ENCODE measurements at places on chromosomes 16 and 17.
A peak's percentile ranks its signal among the peaks of the same experiment; 100 is the strongest.

GRCh38 chr17:9937901-9938300 is 32.8 kb upstream of the RCVRN start:
- DNase-seq, result no peak

GRCh38 chr17:8310601-8311123 is 621 bp downstream of the ARHGEF15 start:
- no peak for DNase-seq

DNA sequence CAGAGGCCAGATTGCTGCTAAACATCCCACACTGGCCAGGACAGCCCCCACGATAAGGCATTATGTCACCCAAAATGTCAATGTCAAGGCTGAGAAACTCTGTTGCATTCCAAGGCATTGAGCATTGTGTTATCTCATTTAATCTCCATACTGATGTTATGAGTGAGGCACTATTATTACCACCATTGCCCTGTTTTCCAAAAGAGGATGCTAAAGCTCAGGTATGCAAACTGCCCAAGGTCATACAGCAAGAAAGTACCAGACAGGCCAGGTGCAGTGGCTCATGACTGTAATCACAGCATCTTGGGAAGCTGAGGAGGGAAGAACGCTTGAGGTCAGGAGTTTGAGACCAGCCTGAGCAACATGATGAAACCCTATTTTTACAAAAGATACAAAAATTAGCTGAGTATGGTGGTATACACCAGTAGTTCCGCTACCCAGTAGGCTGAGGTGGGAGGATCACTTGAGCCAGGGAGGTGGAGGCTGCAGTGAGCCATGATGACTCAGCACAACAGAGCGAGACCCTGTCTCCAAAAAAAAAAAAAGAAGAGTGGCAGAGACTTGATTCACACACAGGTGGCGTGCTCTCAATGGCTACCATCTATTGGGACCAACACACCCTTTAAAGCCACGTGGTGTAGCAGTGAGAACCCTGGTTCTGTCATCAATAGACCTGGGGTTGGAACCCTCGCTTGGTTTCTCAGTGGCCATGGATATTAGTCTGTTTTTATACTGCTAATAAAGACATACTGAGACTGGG is 58.8 kb upstream of the GRIN2A start:
- no peak for DNase-seq

DNA sequence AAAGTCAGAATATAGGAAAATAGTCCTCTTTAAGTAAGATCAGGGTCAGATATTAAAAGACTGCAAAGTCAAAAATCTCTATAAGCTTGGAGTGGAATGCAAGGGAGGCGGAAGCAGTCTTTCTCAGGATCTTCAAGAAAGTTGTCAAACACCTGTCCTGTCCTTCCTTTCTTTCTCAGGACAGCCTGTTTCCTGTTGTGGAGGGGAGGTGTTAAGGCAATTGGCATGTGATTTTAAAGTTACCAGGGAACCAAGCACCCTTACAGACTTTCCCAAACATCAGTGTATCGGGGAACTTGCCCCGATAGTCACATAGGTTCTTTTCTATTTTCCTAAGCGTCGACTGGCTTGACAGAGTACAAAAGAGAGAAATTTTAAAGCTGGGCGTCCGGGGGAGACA is 2.1 kb downstream of the ATP5PD start:
- DNase-seq, result no peak

DNA sequence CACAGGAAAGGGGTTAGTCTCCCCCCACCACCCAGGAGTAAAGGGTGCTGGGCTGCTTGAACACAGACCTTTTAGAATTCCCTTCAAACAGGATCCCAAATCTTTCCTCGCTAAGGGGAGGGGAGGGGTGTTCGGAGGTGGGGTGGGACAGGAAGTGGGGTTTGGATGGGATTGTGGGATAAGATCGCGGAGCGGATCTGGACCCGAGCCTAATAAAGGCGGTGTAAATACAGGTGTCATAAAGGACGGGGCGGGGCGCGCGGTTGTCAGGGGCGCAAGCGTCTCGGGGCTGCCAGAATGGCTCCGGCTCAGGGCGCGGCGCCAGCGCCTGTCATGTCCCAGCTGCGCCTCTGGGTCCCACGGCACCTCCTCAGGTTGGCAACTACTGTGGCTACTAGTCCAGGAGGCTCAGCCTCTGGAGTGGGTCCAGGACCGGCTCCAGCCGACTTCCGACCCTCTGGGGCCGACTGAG is 59.8 kb upstream of the FBXO47 start:
- peak; percentile 6 for DNase-seq

DNA sequence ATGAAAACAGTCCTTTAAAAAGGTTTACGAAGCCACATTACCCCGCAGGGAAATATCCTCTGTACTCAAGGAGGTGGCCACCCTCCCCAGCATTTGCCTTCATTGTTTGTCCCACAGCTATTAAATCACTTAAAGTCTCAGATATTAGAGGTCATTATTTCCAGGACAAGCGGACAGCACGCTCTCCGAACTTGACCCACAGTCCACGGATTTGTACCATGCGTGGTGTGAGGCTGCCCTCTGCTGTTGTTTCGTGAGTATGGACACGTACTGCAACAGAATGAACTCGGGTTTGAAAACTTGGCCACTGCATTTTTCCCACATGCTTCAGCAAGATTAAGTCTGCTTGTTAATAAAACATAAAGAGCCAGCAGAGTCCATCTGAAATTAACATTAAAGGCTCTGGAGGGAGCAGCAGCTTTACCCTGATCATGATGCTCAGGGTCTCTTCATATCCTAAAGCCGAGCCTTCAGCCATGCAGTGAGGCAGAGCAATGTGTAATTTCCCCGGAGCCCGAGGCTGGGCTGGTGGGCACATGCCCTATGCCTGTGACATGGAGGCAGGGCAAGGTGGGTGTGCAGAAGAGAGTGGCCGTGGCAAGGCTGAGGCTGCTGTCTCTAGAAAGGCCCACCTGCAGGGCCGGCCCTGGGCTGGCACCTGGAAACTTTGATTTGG is 19.7 kb downstream of the MEAK7 start:
- DNase-seq, result no peak

GRCh38 chr17:64622931-64623654 is 39.0 kb downstream of the SMURF2 start:
- DNase-seq, result no peak

DNA sequence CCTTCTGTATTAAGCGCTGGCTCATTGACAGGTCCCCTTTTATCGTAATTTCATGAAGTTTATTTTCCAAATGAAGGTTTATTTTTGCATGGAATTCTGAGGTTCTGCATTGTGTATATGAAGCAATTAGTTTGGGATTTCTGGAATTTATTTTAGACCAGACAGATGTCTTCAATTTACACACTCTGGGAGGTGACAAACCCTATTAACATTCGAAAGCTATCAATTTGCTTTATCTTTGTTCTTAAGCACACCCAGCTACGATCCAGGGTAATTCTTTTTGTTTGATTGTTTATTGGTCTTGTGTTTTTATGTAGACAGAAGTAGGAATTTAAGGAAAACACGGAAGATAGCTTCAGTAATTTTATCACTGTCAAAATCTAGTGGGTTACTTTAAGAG is 264.6 kb downstream of the HS3ST3A1 start:
- no peak for DNase-seq

GRCh38 chr17:43327421-43327820 is 71.4 kb upstream of the ARL4D start:
- no peak for DNase-seq

GRCh38 chr16:82636485-82636884 is 9.7 kb downstream of the CDH13 start:
- DNase-seq, result no peak

DNA sequence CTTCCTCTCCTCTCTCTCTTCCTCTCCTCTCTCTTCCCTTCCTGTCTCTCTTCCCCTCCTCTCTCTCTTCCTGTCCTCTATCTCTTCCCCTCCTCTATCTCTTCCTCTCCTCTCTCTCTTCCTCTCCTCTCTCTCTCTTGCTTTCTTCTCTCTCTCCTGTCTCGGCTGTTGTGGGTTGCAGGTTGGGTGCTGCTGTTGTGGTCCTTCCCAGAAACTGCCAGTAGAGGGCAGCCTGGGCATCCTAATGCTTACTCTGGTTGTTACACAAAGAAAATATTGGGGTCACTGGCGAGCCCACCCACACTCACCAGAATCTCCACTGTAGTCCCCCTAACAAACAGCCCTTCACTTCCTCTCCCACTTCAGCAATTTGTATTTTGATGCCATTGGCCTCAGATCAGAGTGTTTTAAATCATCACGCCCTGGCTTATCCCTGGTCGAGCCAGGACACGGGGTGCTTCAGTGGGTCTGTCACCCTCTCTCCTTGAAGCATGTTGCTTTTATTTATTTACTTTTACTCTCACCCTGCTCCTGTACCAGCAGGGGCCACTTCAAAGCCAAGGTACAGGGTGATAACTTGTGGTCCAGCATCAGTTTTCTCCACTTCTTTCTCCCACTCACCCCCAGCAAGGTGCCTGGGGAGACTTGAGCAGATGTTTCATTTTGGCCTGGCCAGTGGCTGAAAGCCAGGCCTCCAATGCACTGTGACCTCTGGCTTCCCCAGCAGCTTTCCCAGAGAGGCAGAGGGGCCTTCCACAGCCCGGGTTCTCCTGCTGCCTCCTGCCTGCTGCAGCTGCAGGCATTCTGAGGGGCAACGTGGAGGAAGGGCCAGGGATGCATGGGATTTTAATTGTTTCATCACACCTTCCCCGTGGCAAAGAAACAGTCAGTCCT is 4.7 kb upstream of the MMP15 start:
- peak; percentile 76 for DNase-seq

- no peak for DNase-seq
Measured at GRCh38 chr17:10352893-10353292, 19.9 kb downstream of the MYH13 start.

GRCh38 chr16:81238296-81239011 is at the start of gene BCO1:
TSS of gene BCO1 (plus strand) at chr16:81238689. CDS start at chr16:81238909, 220 bp downstream.
- DNase-seq, result no peak

DNA sequence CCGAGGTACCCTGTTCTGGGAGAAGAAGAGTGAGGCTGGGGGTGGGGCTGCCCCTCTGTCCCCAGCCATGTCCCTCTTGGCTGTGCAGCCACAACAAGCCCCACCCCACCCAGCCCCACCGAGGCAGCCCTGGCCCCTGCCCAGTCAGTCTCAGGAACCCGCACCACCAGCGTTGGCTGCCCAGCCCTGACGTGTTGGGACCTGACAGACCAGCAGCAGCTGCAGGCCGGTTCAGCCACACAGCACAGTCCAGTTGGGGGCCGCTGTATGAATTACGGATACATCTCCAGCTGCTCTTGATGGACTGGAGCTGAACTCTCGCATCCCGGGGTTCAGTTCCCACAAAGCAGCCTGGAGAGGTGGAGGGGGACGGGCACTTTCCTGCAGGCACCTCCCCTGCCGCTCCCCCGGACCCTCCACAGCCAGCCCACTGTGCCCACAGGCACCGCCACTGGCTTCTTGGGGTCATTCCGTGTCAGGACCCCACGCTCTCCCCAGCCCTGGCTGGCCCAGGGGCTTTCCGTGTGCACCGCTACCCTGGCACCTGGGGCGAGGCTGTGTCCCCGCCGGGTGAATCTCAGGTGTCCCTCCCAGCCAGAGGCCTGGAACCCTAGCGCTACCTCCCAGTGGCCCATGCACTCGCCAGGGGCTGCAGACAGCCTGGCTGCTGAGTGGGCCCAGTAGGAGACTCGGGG is 7.1 kb downstream of the CDH15 start:
- no peak for DNase-seq

DNA sequence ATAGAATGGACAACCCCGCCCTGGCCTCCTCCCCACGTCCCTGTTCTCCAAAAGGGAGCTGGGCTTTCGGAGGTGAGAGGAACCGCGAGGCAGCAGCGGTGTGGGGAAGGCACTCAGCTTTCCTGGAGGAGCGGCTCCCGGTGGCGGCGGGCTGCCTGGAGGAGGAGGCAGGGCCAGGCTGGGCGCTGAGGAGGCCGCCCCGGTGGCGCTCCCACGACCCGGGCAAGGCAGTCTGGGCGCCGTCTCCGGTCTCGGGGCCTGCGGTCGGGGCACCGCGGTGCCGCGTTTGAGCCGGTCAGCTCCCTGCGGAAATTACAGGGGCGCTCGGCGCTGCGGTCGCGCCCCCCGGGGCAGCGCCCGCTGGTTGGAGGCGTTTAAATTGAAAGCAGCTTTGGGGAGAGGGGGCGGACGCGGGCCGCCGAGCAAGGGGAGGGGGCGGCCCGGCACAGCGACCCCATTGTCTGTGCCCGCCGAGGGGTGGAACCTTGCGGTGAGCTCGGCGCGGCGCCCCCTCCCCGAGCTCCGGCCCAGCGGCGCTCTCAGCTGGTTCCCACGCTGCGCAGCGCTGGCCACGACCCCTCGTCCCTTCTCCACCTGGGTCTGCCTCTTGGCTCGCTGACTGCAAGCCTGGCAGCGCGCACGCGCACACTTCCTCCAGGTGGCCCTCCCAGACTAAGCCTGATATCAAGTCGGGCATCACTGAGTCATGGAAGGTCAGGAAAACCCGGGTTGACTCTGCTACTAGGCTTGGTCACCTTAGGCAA is 58.7 kb upstream of the DLX4 start:
- peak; percentile 34 for DNase-seq

GRCh38 chr17:28599311-28600184 is 723 bp upstream of the SPAG5 start:
- peak; percentile 39 for DNase-seq

- no peak for DNase-seq
Measured at GRCh38 chr17:70166615-70167014, 2.7 kb upstream of the KCNJ2 start.

DNA sequence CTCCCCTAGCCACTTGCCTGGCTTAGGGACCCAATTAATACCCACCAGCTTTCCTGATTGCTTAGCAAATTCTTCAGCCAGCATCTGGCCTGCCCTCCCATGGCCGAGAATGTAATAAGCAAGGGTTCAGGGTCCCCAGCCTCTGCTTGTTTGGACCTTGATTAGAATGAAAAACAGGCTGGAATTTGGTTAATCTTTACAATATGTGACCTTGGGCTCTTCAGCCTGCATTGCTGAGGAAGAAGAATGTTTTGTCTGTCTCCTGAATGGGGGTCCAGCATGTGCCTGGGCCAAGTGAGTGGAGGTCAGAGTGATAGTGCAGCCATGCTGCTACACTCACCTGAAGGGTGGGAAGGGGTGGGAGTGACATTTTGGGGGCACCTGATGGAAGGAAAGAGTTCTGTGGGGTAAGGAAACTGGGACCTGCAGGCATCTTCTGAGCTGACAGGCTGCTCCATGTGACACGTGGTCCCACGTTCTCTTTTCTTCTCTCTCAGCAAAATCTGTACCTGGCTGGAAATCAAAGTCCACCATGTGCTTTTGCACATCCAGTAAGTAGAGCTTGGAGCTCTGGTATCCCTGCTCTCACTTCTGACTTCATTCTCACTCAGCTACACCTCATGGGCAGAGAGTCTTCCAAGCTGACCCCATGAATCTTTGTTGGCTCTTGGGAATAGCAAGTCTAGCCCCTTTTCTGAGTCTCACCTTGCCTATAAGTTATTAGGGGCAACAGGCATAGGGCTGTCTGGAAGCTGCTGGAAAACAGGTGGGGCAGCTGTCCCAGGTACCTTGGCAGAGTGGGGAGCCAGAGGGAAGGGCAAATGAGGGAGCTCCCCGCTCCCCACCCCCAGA is 5.3 kb downstream of the TMEM106A start:
- no peak for DNase-seq

GRCh38 chr16:52545898-52546266 is 1.1 kb downstream of the TOX3 start:
- DNase-seq, result no peak

GRCh38 chr16:64445649-64446048 is 676.2 kb downstream of the CDH11 start:
- DNase-seq, result no peak

GRCh38 chr17:51373489-51374152 is 113.3 kb downstream of the UTP18 start:
- no peak for DNase-seq

- DNase-seq, result no peak
Measured at GRCh38 chr17:77495575-77495974, 354.8 kb downstream of the SEC14L1 start.

- DNase-seq, result no peak
Measured at GRCh38 chr17:19248928-19249574, 11.9 kb downstream of the EPN2 start.

- DNase-seq, result no peak
Measured at GRCh38 chr17:80789356-80789902, 202.2 kb upstream of the CHMP6 start.
